ENCODE measurements at places on chromosomes 12 and 14.

DNA sequence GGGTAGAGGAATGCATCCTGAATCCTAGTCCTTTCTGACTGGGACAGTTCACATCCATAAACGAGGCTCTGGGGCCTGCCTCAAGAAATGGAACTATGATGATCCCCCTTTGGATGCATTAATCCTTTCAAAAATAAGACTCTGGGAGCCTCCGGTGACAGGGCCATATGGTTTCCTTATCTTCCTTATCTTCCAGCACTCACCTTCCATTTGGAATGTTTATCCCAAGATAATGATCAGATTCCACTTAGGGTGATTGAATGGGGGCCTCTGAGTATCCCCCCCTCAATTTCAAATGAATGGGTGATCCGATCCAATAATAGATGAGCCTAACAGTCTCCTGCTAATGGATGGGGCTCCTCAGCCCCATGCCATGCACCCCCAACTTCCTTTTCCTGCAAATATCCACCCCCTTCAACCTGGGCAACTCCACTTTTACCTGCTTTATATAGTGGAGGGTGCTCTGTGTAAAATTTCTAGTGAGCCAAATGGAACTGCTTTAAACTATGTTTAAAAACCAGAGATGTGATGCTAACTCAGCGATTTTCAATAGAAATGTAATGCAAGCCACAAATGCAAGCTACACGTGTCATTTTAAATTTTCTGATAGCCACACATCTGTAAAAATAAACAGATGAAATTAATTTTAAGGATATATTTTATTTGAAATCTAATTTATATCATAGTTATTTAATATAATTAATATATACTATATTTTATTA, 157.8 kb downstream of the ZFP36L1 start:
- no peak for DNase-seq

- no peak for DNase-seq
Observed at GRCh38 chr12:11768233-11768965, 118.9 kb downstream of the ETV6 start.

- DNase-seq, result no peak
Observed at GRCh38 chr12:51335931-51336330, 10.5 kb downstream of the CELA1 start.

DNA sequence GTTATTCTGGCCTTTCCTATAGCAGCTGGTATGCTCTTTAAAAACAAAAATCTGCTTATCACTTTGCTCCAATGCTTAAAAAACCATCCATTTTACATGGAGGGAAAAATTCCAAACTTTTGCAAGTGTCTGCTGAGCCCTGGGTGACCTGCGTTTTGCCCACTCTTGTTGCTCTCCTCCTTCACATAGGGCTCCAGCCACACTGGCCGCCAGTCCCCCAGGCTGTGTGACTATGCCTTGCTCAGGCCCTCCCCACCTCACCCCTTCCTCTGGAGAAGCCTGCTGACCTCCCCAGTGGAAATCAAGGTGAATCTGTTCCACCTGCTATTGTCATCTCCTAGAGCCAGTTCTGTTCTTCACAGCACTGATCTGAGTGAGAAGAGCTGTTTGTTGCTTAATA, 126.9 kb downstream of the SLC25A47 start:
- no peak for DNase-seq

DNA sequence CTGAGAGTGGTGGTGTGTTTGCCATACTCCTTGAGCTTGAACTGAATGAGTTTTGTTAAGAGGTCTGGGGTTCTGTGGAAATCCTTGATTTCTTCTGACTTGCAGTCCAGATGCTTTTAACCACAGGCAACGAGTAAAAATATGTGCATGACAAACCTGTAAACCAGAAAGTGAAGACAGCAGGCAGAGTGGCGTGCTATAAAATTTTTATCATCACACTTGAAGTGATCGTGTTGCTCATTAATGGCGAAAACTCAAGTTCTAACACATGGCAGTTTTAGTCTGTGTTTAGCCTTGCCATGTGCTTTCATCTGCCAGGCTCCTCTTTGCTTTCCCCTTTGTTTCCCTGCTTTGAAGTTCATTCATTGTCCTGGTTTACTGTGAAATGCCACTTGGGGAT, 28.0 kb downstream of the TXNRD1 start:
- peak; percentile 52 for DNase-seq

GRCh38 chr14:73741876-73742519, 27.8 kb upstream of the PNMA1 start:
- no peak for DNase-seq

DNA sequence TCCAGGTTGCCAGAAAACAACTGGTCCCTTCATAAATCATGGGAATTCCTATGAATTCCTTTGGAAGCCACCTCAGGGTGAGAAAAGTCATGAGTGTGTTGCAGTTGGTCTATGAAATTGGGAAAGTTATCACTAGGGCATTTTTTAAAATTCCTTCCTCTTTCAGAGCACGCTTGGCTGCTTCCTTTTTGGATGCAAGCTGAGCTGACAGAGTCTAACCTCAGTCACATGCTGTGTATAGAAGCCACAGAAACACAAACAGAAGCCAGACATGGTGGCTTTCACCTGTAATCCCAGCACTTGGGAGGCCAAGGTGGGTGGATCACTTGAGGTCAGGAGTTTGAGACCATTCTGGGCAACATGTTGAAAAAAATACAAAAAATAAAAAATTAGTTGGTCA, 21.7 kb upstream of the HELB start:
- DNase-seq, result no peak

DNA sequence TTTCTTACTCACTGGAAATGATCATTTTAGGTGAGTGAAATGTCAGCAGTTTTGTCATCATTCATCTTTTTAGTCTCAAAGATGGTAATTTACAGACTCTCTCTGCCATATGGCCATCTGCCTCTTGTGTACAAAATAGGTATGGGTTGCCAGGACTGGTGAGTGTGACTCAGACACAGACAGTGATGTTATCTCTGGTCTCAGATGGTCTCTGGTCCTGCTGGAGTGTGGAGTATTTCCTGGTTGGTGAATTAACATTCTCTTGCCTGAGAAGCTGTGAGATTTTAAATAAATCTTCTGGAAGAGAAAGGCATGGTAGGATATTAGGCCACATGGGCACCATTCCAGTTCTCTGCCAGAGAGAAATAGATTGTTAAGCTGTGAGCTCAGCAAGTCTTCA, 207.0 kb downstream of the ATP23 start:
- no peak for DNase-seq

DNA sequence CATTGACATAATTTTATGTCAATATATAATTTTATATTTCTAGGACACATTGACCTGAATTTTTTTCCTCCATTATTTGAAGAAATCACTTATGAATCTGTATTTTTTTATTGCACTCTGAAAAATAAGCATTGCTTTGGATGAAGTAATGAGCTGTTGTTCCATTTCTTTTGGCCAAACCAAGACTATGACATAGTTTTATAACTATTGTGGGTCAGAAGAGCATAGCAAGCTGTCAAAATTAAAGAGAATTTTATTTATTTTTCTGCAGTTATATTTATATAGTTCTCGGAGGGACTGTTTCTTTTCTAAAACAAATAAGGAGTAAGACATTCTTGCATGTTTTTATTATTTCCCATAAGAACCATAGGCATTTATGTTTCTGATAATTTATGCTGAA, 8.5 kb downstream of the C12orf75 start:
- no peak for DNase-seq

GRCh38 chr14:105389976-105390848, 8.1 kb upstream of the TEX22 start:
- DNase-seq, result no peak

DNA sequence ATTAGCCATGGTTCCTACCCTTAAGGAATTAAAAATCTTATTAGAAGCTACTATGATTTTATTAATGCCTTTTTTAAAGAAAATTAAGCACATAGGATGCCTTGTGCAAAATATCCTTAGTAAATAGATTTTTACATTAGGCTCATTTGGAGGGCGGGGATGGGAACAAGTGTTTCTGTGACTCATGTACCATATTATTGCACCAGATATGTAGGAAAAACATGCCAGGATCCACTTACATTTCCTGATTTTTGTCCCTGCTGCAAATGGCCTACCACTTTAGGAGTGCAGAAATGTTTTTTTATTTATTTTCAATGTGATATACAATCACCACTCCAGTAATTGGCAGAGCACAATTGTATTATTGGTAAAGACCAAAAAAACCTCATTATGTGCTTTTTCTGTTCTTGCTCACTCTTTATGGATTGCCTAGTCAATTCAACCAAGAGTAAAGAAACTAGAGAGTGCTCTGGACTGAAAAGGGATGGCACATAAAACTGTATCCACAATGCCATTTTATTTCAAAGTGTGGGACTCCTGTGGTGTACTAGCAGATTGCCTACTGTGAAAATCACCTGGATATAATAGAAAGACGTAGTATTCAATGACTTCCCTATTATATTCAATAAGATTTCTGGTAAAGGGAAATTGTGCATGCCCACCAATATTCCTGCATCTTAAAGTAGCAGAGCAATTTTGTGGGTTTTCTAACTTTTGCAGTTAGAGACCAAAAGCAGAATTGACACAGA, 86.9 kb downstream of the ANO6 start:
- no peak for DNase-seq

GRCh38 chr14:99803106-99803775, 10.0 kb downstream of the EML1 start:
- DNase-seq, result no peak

DNA sequence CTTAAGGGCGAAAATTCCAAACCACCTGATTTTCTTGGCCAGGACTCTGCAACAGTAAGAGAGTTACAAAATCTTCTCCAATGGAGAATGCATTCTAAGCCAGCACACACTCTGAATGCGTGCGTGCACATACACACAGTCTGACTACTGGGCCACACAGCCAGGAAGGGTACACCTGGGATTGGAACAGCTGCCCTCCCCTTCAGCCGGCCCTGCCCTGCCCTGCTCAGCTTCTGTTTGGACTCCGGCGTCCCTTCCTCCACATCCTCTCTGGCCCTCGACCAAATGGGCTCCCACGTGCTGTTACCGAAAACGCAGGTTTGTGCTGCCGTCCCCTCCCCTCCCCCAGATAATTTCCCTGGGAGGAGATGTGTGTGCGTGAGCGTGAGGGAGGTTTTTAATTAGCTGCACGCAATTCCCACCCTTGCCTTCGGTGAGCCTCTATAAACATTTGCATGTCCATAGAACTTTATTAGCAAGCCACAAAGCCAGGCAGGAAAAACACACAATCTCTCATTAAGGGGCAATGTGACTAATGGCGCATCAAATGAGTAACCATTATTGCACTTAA, 43.0 kb downstream of the CCNK start:
- DNase-seq, result peak; percentile 3

GRCh38 chr12:117884161-117884560, 84.6 kb downstream of the KSR2 start:
- no peak for DNase-seq

DNA sequence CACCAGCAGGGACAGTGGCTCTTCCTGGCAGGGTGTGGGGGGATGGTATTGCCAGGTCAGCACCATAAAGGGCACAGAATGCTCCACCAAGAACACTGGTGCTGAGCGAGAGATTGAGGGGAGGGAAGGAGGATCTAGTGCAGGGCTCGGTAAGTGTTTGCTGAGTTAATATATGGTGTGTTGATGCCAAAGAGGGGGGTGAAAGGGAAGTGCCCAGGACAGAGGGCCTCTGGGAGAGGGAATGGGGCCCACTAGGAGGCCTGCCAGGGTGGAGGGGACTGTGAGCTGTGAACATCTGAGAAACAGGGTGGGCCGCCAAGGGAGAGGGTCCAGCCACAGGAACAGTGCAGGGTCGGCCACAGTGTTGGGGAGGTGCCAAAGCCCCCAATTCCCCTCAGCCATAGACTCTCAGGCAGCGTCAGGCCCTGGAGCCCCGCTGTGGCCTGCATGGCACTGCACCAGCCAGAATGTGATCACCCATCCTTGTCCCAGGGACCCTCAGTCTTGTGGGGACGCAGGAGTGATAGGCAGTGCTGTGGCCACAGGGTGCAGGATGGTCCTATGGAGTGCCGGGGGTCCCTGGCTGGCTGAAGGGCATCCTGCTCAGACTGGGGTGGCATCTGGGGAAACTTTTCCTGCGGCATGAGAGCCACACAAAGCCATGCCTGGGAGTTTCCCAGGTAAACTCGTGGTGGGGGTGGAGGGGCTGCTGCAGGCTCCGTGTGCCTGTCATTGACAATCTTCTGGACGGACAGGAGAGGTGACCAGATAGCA, 11.9 kb downstream of the RIN3 start:
- DNase-seq, result peak; percentile 41

DNA sequence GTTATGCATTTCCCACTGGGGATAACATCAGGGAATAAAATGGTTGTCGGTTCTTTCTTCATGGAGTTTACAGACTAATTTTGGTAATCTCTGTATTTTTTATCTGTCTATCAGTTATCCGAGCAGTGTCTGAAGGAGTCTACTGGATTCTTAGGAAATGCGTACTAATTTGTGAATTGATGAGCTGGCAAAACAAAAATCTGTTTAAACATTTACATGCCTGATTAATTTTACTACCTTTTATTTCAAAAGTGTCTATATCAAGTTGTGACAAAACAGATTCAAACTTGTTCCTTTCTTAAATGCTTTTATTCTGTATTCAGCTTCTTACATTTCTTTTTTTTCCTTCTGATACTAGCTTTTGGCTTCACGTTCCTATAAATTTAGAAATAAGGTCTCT, 4.4 kb downstream of the RIMKLB start:
- DNase-seq, result no peak

- no peak for DNase-seq
Observed at GRCh38 chr14:31660191-31660590, 99.0 kb downstream of the NUBPL start.

DNA sequence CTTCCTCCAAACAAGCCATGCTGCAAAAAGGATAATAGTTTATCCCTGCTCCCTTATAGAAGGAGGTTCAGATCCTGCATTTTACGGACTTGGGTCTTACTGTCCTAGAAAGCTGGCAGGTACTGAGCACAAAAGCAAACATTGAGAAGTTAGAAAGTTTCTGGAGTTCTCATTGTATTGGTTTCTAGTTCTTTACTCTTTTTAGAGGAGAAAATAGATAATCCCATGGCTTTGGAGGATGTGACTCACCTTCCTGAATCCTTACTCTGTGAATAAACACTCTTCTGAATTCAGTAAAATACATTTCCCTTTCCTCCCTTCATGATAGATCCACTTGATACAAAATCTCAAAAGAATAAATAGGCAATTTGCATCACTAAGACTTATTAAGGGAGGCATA, 188.9 kb downstream of the NPAS3 start:
- DNase-seq, result no peak

- no peak for DNase-seq
Observed at GRCh38 chr12:42234970-42235369, 3.1 kb downstream of the YAF2 start.

Measured in NCI-H2029 treated with DMSO at 0.1 percent for 48 hours (cell line).